ENCODE measurements at places on chromosomes 11 and 22. TPM values are rescaled to one million over a fixed set of nuclear protein-coding genes. Genes with fewer than 3 reads are reported as not detected.

Gene ARHGEF12
- 92.9 TPM for total RNA-seq

Gene FAM180B
- total RNA-seq: 0.22 TPM

DNA sequence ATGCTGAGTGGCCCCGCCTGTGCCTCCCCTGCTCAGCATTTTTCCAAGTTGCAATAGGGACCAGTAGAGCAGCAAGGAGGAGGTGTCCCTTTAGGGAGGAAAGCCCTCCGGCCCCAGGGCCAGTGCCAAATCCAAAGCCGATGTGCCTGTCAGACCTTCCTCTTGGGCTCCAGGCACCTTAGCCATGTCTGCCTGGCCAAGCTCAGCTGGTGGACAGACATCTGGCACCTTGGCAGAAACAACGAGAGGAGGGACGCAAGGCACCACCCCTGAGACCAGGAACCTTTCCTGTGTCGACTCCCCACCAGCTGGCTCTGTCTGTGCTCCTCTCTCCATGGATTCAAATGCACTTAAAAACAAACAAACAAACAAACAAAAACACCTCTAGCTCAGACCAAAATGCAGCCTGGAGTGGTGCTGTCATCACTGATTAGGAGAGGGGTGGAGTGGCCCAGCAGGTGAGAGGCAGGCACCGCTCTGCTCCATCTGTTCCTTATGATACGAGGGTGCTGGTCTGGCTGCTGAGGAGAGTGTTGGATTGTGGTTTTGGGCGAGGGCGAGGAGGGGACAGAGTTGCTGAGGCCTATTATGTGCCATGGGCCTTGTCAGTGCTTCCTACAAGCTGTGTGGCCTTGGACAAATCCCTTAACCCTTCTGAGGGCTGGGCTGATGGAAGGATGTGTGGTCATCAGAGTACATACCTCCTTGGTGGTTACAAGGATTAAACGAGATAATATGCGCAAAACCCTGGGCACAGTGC, 46.2 kb downstream of the TP53I11 start:
- no peaks in the 10 kb centered on the region for H3K36me3 ChIP-seq
- H3K27ac ChIP-seq: no peak overlapping the region
- H3K4me3 ChIP-seq: no peak overlapping the region
- peaks cover 25% of the 10 kb centered on the region for H3K4me1 ChIP-seq
- no peaks in the 10 kb centered on the region for H3K27me3 ChIP-seq

DNA sequence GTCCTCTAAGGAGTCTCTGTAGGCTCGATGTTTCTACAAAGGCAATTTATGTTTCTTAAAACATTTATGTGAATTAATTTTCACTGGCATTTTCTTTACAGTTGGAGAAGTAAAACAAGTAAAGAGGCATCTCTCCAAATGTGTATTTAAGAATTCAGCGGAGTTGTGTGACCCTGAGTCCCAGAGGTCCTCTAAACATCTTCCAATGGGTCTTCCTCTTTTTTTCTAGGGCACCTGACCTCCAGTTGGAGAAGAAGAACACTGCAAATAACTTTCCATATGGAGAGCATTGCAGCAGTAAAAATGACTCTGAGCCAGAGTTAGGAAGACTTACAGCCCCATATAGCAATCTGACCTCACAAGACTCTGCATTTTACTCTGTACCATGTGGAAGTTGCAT, 480.5 kb upstream of the RAG2 start:
- H3K36me3 ChIP-seq: no peaks in the 10 kb centered on the region
- no peak overlapping the region for H3K27ac ChIP-seq
- H3K27me3 ChIP-seq: no peaks in the 10 kb centered on the region
- no peak for DNase-seq

Gene ACTN3
- not detected for total RNA-seq
